ENCODE measurements at places on chromosomes 12 and 14.

- DNase-seq = no peak
These were observed 80.8 kb downstream of the E2F7 start for GRCh38 chr12:76984566-76984965.

DNA sequence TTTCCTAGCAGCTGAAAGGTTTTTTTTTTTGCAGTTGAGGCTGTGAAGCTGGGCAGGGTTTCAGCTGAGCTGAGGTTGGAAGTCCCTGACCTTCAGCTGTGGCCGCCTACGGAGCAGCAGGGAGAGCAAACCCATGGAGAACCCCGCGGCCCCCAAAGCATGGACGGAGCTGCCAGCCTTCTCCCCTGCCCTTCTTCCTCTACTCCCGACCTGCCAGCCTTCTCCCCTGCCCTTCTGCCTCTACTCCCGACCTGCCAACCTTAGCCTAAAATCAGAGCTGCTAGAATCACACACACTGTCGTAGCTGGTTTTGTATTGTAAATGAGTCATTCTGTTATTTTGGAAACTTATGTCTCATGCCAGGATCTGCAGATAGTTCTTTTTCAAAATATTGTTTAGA is 74.6 kb downstream of the PPP2R5C start:
- no peak for DNase-seq

GRCh38 chr12:121697093-121697698 is 15.4 kb upstream of the TMEM120B start:
- no peak for DNase-seq

- DNase-seq = no peak
These were observed 312.1 kb downstream of the SEC23A start for GRCh38 chr14:38790916-38791315.

DNA sequence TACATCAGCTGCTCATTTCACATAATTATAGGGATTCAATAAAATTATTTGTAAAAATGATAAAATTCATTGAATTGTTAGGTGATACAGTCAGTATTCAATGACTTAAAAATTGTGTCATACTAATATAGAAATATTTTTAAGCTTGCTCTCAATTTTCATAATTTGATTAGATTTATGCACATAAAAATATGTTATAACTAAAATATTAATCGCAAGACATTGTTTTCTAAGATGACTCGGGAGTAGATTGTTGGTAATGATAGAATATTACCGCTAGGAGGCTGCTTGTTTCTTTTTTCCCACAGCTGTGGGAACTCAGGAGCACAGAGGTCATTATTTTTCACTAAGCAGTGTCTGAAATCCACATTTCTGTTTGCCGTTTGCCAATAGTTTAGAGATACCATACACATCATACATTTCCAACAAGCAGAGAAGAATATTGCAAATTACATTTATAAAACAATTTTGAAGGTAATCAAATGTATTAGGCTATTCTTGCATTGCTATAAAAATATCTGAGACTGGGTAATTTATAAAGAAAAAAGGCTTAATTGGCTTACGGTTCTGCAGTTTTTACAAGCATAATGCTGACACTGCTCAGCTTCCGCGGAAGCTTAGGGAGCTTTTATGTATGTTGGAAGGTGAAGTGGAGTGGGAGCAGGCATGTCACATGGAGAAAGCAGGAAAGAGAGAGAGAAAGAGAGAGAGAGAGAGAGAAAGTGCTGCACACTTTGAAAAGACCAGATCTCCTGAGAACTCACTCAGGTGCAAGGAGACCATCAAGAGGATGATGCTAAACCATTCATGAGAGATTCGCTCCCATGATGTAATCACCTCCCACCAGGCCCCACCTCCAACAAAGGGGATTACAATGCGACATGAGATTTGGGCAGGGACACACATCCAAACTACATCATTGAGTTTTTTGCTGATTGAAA is 9.2 kb downstream of the CD69 start:
- DNase-seq = no peak

DNA sequence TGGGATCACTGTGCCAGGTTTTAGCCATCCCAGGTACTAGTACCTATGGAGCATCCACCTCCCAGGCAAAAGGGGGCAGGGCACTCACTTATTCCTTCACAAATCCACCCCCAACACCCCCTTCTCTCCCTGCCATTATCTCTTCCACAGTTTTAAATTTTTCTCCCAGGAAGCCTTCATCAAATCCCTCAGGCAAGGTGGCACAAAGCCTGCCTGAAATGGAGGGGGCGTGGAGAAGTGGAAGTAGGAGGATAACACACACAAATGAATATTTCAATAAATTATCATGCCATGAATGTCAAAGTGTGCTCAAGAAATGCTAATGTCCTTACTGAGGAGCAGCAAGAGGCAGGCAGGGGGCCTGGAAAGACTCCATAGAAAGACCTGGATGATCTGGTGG is 4.7 kb upstream of the CHST11 start:
- DNase-seq = no peak

- DNase-seq = no peak
These were observed 89.1 kb upstream of the VASH1 start for GRCh38 chr14:76672123-76672522.

- no peak for DNase-seq
These were observed 55.3 kb downstream of the SLC8A3 start for GRCh38 chr14:70133461-70133860.

DNA sequence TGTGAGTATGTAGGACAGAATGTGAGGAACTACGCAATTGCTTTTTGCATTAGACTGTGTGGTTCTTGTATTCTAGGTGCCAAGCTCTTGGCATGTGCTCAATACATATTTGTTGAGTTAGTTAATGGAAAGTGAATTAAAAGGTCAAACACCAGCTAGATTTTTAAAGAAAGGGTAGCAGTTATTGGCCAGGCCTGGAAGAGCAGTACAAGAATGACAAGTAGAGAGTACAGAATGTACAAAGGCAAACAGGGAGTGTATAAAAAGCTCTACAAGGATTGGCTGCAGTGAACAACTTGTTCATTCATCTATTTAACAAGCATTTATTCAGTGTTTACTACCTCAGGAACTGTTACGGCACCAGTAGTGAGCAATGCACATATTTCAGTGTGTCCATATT is 854.0 kb upstream of the SEL1L start:
- no peak for DNase-seq

GRCh38 chr12:103905730-103906349 is 24.4 kb upstream of the HSP90B1 start:
- no peak for DNase-seq

GRCh38 chr12:126355346-126355745 is 1290.1 kb downstream of the AACS start:
- no peak for DNase-seq

GRCh38 chr14:94746131-94746530 is 23.8 kb downstream of the GSC start:
- DNase-seq = no peak
